ENCODE measurements at places on chromosomes 11 and 22.

DNA sequence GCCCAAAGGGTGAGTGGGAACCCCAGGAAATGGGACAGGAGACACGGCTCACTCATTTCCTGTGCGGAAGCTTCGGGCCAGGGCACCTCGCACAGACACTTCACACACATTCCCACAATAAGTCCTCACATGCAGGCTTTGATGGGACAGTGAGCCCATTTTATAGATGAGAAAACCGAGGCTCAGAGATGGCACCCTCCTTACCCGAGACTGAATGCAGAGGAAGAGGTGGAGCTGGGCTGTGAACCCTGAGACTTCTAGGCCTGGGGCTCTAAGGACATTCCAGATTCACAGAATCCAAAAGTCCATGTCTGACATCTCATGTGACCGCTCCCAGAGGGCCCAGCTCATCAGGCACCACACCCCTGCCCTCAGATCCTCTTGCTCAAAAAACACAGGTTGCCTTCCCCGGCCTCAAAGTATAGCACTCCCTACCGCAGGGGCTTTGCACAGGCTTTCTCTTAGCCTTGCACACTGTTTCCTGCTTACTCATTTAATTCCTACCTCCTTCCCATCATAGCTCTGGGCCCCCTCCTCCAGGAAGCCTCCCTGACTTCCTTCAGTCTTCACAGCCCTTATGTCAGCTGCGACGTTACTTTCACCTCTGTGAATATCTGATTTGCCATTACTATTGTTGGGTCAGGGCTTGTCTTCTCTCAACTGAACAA lies 57.1 kb upstream of the TCF20 start:
- DNase-seq: no peak

DNA sequence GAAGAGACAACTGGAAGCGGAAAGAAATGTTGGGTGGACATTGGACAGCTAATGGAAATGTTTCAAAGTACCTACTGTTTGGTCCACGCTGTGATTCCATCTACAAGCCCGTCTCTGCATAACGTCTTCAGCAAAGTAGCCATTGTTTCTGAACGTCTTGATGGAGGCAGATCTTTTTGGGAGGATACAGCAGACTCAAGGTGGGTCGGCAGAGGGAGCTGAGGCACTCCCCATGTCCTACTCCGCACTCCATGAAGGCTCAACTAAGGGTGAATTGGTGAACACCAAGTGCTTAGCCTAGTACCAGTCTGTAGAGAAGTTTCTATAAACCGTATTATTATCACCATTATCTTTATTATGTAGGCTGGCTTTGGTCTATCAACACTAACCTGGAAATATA lies 45.8 kb downstream of the PRR5L start:
- no peak for DNase-seq

DNA sequence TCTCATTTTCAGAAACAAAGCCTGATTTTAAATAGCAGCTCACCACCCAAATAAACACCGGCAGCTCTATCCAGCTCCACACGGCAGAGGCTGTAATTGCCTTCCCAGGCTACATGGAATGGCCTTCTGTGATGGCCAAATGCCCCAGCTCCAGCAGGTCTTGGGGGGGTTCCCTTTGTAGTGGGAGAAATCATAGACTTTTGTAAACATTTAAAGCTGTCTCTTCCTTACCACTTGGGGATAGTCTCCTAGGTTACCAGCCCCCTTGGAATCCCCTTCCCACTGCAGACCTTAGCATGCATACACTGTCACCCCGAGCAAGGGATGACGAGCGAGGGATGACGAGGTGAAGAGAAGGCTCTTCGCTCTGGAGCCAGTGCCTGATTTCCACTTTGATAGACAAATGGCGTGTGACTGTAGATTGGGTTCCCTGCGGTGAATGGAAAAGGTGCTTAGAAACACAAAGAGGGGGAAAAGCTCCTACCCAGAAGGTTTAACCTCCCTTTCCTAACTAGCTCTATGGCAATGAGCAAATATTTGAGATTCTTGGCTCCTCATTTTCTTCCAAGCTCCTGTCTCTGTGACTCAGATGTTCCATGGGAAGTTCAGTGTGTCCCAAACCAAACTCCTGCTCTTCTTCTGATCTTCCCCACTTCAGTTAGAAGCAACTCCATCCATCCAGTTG lies 108.0 kb upstream of the CADM1 start:
- no peak for DNase-seq

GRCh38 chr11:8373519-8374432 lies 110.1 kb upstream of the LMO1 start:
- DNase-seq: no peak

- DNase-seq: peak; percentile 13
These were observed 175.3 kb downstream of the IGLL1 start for GRCh38 chr22:23404689-23405365.

DNA sequence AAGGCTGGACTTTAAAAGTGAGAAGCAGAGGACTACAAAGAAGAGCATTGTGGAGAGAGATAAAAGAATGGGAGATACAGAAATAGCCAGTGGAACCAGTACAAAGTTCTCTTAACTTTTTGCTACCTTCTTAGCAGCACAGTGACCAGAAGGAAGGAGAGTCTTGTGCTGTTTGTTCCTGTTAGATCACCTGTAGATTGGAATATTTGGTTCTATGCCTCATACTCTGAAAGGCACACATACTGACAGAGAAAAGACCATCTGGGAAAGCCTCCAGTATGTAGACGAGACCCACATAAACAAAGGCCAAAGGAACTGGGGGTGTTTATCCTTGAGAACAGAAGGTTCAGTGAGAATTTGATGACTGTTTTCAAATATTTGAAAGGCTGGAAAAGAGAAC lies 18.7 kb downstream of the RNF141 start:
- DNase-seq: no peak

DNA sequence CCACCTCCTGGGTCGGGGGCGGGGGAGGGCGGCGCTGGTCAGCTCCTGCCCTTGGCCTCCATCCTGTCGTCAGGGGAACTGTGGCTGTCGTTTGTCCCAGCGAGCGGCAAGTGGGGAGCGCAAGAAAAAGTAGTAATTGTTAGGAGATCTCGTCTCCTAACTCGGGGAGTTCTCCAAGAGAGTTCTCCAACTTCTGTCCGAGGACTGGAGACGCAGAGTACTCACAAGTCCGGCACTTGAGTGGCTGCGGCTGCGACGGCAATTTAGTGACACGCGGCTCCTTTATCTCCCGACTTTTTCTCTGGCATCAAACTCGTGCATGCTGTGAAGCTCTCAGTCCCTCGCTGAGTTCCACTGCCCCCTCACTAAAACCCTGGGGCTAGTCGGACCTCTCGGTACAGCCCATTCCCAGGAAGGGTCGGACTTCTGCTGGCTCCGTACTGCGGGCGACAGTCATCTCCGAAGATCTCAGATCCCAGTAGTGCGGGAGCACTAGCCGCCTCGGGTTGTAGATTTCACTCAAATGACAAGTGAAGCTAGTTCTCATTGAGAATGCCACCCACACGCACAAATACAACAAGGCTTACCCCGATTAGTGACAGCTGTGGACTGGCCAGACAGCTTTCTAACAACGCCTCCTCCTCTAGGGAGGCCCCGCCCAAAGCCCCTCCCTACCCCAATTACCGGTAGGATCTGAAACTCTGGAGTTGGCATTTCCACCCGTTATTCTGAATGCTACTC lies at the start of gene PGR:
PGR (minus strand) TSS at position 611 of the 741 bp plus-strand sequence. CDS start 743 bp downstream, outside the sequence.
- DNase-seq: no peak

- DNase-seq: no peak
These were observed 1.8 kb downstream of the CELF1 start for GRCh38 chr11:47551086-47551485.

DNA sequence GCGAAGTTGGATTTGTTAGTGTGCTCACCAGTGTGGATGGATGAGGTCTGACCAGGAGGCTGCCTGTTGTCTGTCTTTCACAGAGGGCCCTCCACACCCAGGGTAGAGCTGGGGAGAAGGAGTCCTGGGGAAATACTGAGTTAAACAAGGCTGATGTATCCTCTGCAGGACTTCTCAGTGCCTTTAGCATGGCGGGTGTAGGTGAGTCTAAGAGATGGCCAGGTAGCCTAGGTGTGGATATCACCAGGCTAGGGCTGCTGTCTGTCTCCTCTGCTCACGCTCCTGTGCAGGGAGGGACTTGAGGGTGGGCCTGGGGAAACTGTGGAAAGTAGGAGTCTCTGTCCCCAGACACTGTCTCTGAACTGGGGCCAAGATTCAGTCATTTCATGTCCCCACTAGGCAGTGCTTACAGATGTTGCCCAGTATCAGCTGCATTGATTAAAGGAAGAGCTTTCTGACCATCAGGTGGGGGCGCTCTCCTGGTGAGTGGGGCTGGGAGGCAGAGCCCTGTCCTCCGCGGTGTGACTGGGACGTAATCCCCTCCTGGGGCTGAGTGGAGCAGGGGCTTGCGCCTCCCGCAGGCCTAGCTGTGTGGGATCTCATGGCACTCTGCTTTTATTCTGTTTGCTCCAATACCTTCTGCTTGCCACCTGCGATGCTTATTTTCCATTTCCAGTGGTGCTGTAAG lies 35.5 kb upstream of the CCDC188 start:
- no peak for DNase-seq

GRCh38 chr22:36215981-36216380 lies 14.4 kb upstream of the APOL4 start:
- DNase-seq: no peak

DNA sequence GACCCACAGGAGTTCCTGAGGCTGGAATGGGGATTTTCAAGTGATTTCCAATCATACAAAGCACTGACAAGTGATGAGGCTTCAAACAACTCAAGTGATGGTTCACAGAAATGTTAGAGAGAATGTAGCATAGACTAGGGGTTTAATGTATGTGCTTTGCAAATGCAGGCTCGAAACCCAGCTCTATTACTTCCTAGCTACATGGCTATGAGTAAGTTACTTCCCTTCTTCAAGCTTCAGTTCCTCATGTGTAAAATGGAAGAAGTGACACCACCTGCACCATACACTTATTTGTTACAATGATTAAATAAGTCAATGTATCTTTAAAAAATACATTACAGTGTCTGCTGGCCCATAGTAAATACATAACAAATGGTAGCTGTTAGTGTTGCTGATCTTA lies 139.8 kb downstream of the CCDC81 start:
- DNase-seq: no peak

DNA sequence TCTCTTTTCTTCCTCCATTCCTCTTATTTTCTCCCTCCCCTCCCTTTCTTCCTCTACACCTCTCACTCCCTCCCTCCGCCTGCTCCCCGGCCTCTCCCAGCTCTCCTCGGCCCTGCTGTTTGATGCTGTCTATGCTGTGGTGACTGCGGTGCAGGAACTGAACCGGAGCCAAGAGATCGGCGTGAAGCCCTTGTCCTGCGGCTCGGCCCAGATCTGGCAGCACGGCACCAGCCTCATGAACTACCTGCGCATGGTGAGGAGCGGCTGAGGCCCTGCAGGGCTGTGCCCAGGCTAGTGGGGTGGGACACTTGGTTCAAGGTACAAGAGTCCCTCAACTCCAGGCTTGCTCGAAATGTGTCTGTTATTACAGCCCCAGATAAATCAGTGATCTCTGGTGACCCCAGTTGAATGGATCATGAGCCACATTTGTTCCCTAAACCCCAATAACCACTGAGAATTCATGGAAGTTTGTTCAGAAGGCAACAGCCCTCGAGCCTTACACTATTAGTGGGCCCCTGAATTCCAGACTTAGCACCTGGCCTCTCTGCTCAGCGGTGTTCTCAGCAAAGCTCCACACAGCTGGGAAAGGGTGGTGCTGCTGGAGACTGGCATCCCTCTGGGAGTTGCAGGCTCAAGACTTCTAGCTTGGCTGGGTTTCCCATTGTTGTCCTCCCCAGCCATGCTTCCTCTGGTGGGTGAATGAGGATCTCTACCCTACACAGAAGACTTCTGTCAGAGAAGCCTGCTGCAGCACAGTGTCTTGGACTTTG lies 149.8 kb upstream of the TBCEL start:
- DNase-seq: no peak

- no peak for DNase-seq
These were observed 5.7 kb downstream of the PANX2 start for GRCh38 chr22:50175921-50176849.

GRCh38 chr11:20275987-20276965 lies 87.2 kb upstream of the HTATIP2 start:
- DNase-seq: no peak

GRCh38 chr11:30445056-30445455 lies 122.2 kb downstream of the ARL14EP start:
- DNase-seq: no peak

- DNase-seq: peak; percentile 69
These were observed 19.4 kb downstream of the TEAD1 start for GRCh38 chr11:12693479-12694182.

DNA sequence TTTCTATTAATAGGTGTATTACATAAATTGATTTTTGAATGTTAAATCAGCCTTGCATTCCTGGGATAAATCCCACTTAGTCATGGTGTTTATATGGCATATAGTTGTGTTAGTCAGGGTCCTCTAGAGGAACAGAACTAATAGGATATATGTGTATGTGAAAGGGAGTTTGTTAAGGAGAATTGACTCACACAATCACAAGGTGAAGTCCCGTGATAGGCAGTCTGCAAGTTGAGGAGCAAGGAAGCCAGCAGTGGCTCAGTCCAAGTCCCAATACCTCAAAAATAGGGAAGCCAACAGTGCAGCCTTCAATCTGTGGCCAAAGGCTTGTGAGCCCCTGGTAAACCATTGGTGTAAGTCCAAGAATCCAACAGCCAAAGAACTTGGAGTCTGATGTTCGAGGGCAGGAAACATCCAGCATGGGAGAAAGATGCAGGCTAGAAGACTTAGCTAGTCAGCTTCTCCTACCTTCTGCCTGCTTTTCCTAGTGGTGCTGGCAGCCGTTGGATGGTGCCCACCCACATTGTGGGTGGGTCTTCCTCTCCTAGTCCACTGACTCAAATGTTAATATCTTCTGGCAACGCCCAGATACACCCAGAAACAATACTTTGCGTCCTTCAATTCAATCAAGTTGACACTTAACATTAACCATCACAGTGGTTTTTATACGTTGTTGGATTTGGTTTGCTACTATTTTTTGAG lies 12.9 kb downstream of the SFI1 start:
- DNase-seq: no peak

GRCh38 chr11:67495234-67496005 lies 9.7 kb downstream of the PITPNM1 start:
- no peak for DNase-seq

GRCh38 chr11:745428-745827 lies 1.8 kb upstream of the TALDO1 start:
- no peak for DNase-seq

DNA sequence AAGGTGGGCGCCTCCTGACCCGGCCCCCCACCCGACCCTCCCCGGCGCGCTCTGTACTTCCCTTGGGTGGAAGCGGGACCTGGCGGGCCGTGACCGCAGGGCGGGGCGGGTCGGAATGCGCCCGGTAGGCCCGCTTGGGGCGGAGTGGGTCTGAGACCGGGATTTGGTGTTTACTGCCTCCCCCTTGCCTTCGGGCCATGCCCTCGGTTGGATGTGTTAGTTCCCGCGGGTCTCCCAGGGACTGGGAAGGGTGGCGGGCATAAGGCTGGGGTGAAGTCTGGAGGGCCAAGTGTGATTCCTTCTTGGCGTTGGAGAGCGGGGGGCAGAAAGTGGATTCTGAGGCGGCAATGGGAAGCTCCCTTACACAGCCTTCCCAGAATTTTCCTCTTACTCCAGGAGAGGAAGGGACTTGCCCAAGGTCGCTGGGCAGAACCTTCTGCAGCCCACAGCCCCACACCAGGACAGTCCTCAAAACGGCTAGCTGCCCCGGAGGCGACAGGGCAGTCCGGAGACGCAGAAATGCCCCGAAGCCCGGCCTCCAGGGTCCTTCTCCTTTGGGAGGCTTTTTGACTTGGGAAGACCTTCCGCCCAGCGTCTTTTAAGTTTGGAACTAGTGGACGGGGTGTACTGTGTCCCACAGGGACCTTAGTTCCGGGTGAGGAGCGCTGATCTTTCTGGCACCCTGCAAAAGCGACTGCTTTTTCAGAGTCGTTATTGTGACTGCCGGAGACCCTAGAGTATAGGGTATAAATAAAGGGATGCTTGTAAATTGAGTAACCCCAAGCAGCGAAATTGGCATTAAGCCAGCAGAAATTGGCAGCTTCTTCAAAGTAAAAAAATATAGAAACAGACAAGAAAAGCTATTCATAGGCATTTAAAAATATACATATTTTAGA lies 647 bp downstream of the SWAP70 start:
- DNase-seq: no peak
